NCI-H1048 (cell line): ENCODE measurements at places on chromosomes 13 and 19.

DNA sequence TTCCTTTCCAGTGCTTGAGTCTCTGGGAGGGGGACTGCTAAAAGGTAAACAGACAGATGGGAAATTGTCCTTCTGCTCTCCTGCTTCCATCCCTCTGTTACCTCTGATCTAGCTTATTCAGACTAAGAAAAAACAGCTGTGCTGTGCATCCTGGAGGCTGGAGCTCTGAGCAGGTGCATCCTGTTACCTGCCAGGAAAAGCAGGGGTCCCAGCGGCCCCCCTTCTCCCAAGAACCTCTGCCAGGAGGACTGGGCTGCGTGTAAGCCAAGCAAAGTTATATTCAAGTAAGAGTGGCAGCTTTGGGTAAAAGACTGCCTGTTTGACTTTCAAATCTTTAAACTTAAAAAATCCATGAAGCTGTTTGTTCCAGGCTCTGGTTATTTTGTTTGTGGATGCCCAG, 75.1 kb downstream of the C13orf42 start:
- DNase-seq = no peak

DNA sequence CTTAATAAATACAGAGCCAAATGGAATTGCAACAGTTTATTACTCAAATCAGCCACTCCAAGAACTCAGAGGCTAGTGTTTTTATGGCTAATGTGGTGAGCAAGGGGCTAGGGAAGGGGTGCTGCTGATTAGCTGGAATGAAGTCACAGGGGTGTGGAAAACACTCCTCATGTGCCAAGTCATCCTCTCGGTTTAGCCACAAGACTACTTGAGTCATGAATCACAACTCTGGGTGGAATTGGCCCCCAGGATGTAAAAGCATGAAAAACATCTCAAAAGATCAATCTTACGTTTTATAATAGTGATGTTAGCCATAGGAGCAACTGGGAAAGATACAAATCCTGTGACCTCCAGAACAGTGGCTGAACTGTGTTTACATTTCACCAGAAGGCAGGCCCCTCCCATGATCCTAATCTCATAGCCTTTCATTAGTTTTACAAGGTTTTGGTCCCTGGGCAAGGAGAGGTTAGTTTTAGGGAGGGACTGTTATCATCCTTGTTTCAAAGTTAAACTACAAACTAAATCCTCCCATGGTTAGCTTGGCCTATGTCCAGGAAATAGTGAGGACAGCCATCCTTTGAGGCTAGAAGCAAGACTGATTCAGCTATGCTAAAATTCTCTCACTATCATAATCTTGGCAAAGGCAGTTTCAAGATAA, 2020.1 kb upstream of the PCDH20 start:
- no peak for DNase-seq

GRCh38 chr13:97506511-97506910, 72.5 kb downstream of the RAP2A start:
- no peak for DNase-seq

- DNase-seq = no peak
Observed at GRCh38 chr13:44833139-44833538, 156.1 kb downstream of the NUFIP1 start.

DNA sequence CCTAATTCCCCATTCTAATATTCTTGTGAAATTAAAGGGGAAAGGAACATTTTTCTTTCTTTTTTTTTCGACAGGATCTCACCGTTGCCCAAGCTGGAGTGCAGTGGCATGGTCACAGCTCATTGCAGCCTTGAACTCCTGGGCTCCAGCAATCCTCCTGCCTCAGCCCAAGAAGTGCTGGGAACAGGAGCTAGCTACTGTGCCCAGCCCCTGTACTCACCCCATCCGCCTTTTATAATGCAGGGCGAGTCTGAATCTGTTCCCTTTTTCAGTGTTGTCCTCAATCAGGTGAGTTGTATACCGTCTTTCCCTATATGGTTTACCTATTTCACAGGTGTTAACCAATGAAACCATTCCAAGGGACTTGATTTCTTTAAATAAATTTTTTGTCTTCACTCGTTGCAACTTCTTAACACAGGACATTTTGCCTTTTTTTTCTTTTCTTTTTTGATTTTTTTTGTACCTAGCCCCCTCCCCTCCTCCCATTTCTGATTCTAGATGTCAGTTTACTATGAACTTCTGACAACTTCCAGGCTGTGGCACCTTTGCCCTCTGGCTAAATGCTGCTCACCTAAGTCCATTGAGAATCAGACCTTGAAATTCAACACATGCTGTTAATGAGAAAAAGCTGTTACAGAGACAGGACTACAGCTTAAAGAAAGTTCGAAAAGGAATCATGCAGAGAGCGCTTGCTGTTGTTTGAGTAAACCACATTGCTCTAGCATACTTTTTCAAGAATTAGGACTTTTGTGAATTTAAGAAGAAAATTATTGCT, 562.1 kb upstream of the KLF12 start:
- DNase-seq = no peak

DNA sequence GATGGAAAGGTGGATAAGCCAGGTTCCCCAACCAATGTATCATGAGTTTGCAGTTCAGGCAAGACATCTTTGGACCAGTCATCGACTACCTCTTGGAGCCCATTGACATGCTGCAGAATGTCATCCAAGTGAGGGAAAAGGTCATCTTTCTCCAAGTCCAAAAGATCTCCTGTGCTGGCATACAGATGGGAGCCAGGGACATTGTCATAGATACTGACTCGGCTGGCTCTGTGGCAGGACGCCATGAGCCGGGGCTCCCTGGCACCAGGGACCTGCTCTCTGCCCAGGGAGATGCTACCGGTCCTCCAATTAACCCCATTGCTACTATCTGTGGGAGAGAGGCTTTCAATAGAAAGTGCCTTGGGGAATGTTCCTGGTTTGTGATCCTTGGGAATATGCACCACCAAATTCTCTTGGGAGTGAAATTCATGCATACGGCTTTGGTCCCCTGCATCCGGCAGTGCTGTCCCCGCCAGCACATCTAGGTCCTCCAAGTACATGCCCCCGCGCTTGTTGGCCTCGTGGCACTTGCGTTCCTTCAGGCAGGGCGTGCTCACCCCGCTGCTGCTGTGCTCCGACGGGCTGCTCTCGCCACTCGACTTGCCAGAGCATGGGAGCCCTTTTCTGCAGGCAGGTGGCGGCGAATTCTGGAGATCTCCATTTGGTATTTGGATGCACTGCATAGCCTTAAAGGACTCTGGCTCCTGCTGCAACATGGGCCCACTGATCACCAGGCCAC, 113.0 kb downstream of the KL start:
- no peak for DNase-seq

- no peak for DNase-seq
Observed at GRCh38 chr13:41909506-41909905, 51.4 kb downstream of the VWA8 start.

- no peak for DNase-seq
Observed at GRCh38 chr13:113398963-113399754, 35.2 kb upstream of the GRTP1 start.

DNA sequence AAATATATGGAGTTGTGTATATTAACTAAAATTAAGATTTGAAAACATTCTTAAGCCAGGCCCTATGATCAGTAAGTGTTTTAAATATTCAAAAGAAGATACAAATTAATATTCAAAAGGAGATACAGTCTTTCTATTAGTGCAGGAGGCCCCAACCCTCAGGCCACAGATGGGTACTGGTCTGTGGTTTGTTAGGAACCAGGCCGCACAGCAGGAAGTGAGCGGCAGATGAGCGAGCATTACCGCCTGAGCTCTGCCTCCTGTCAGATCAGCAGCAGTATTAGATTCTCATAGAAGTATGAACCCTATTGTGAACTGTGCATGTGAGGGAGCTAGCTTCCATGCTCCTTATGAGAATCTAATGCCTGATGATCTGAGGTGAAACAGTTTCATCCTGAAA, 232.9 kb downstream of the FOXO1 start:
- DNase-seq = no peak

DNA sequence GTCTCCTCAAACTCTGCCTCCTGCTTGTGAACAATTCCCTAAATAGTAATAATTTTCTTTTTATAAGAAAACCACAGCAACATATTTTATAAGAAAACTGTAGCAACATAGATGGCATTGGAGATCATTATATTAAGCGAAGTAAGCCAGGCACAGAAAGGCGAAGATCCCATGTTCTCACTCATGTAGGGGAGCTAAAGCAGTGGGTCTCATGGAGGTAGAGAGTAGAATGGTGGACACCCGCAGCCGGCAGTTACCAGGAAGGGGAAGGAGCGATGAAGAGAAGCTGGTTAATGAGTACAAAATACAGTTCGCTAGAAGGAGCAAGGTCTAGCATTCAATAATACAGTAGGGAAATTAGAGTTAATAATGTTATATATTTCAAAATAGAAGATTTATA, 42.9 kb downstream of the CRYL1 start:
- no peak for DNase-seq

- DNase-seq = no peak
Observed at GRCh38 chr19:51070334-51071094, 5.6 kb upstream of the KLK13 start.

GRCh38 chr13:50682002-50682401, 161.5 kb downstream of the DLEU7 start:
- DNase-seq = no peak

DNA sequence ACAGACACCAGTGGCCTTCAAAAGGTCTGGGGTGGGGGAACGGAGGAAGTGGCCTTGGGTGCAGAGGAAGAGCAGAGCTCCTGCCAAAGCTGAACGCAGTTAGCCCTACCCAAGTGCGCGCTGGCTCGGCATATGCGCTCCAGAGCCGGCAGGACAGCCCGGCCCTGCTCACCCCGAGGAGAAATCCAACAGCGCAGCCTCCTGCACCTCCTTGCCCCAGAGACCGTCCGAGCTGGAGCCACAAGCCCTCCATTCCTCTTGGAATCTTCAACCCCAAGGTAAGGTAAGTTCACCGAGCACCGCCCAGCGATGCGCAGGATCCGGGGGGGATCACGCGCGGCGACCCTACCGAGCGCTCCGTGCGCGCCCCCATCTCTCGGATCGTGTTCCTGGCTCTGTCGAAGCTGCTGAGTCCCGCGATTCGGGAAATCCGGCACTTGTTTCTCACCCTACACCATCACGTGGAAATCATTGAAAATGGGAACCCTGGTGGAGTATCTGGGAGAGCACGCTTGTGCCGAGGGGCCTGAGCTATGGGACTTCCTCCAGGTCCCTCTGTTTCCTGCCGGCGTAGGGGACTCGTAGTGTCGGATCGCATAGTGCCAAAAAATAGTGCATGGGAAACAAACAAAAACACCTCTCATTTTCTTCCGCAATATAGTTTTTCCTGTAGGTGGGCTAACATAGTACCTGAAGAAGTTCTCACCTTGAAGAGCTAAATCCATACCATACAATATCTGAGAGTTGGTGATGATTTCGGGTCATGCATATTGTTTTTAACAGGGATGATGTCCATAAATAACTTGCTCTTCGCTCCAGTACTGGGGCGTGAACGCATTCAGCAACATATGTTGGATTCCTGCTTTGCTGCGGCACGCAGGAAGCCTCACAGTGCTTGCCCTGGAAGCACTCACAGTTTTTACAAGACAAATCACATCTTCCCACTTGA, 9.3 kb downstream of the PDX1 start:
- no peak for DNase-seq

- no peak for DNase-seq
Observed at GRCh38 chr13:44040070-44040817, 160.5 kb downstream of the LACC1 start.

GRCh38 chr13:89393758-89394304, 1722.7 kb downstream of the SLITRK5 start:
- DNase-seq = no peak

DNA sequence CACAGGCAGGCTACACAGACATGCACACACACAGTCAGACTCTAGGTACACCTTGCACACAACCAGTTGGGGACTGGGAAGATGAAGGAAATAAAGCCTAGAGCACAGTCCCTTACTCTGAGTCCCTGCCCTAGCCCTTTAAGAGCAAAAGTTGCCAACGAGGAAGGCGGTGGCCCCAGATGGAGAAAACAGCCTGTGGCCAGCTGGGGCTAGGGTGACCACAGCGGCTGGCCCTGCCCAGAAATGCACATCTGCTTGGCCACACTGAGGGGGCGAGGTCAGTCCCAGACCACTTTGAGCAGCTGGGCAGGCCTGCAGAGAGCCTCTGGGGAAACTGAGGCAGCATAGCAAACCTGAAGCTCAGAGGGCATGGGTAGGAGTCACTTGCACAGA, 52.3 kb downstream of the PTPRS start:
- no peak for DNase-seq

DNA sequence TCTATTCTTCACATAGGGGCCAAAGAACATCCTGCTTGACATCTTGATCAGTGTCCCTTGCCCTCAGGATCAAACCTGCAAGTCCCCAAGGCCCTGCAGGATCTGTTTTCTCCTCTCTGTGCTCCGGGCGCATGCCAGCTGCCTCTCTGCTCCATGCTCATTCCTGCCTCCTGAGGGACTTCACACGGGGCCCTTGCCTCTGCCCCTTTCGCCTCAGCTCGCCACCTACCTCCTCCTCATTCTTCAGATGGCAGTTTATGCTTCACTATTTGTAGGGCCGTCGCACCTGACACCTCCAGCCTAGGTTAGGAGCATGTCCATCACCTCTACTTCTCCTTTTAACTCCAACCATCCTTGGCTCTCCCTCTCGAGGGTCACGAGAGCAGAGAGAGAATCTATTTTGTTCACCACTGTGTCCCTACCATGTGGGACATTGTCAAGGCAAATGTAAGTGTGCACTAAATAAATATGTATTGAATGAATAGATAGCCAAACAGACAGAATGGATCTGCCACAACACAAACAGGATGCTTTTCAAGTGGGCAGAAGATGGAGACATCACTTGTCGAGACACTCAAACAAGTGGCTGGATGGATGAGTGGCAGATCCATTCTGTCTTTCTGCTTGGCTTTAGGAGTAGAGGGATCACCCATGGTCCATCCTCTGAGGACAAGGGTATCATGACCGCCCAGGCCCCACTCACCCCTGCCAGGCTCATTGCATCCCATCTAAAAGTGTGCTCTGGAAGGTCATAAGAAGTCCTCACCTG, 29.6 kb downstream of the ACTN4 start:
- DNase-seq = no peak

- DNase-seq = no peak
Observed at GRCh38 chr13:48562296-48563066, 29.6 kb upstream of the RCBTB2 start.

DNA sequence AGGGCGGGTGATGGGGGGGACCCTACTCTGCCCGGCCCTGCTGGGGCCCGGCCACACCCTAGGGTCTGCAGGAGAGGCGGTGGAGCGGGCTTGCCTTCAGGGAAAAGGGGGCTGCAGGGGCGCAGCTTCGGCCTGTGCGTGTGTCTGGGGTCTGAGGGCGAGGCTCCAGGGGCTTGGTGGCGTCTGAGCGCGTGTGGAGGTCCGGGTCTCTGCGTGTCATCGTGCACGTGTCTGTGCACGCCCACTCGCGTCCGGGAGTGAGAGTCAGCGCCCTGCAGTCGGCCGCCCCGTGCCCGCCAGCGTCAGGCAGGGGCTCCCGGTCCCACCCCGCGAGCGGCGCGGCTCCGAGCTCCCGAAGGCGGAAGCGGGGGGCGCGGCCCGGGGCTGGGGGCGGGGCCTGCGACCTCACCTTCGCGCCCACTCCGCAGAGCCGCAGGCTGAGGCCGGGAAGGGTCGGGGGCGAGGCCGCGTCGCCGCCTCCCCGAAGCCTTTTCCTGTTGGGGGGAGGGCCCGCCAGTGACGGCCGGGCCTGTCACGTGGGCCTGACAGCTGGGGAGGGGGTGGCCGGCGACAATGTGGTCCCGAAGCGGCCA, at the start of gene ARHGAP45:
TSS of gene ARHGAP45 (plus strand) at position 420 of the 593 bp plus-strand sequence. CDS start 239 bp downstream, outside the sequence.
- DNase-seq = no peak
